ENCODE measurements at places on chromosomes 4 and X.

DNA sequence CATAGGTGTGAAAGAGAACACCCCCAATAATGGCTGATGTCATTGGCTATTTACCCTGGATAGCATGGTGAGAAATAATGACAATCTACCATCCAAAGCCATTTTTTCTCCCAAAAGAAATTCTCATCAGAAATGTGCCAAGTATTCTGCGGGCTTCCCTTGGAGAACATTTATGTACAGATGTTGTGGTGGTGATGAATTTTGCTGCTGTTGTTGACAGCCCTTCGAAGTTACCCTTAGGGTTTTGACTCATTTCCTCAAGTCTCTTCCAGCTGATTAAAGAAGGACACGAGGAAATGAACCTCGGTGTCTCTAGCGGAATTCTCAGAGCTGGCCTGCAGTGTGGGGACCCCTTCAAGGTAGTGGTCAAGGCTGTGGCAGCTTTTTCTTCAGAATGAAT is 3.4 kb downstream of the KIT start:
- DNase-seq = no peak

- DNase-seq = no peak
Observed at GRCh38 chr4:56261027-56261426, 126.3 kb downstream of the AASDH start.

DNA sequence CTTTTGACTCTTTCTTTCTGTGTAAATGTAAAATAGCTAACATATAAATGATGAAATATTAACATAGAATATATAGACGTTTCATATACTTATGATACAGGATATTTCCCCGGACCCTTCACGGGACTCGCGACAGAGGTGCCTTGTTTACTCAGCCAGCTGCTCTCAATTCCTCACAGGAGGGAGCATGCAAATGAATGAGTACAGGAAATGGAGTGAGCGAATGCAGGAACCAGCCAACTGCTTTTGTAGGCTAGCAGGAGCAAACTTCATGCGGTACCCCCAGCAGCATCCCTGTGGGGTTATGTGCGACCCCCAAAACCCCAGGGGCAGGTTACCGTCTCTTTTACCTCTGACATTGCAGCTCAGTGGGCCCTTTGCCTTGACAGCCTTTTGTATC is 110.3 kb upstream of the PDHA2 start:
- DNase-seq = no peak

DNA sequence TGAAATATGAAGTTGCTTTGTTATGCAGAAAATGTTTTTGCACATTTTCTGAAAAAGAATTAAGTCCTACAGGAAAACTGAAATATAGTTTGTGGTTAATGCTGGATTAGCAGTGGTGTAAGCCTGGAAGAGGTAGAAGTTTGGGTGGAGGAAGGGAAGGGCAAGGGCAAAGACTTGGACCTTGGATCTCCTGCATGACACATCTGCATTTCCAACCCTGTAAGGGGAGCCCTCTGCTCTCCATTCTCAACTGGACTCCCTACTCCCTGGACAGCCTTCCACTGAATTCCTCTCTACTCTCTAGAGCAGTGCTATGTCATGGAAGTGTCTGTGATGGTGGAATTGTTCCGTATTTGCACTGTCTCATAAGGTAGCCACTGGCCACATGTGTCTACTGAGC is 4.6 kb downstream of the CASP6 start:
- no peak for DNase-seq

- no peak for DNase-seq
Observed at GRCh38 chr4:53748328-53748772, 157.1 kb upstream of the LNX1 start.

DNA sequence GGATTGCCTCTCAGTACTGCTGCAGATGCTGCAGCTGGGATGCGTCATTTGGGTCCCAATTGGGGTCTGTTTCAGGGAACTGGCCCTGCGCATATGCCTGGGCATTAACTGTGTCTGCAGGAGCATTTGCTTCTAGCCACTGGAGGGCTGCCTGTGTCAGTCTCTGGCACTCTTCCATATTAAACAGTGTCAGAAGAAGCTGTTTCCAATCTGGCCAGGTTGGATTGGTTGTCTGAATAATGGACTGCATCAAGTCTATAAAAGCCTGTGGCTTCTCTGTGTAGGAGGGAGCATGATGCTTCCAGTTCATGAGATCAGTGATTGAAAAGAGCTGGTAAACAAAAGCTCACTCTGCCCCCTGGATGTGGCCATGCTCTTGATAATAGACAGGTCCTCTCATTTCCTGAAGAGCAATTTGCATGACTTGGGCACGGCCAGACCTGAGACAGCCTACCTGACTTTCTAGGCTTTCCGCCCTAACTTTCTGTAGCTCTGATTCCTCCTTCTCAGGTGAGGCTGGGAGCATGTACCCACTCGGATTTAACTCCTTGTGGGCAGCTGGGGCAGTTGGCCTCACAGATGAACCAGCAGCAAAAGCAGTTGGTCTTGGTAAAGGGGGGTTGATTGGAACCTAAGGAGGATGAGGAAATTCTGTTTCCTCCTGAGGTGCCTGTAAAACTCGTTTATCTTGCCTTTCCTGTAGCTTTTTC is 29.2 kb downstream of the SULT1E1 start:
- no peak for DNase-seq

DNA sequence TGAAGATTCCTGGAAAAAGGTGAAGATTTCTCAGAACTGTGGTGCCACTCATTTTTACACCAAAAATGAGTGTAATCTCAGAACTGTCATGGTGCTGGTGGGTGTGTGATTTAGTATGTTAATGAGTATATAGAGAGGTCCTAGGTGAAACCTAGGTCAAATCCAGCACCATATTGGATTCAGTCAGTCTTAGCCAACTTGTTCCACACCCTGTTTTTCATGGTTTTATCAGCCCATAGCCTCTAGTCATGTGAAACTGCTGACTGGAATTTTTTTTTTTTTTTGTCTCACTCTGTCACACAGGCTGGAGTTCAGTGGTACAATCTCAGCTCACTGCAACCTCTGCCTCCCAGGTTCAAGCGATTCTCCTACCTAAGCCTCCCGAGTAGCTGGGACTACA is 58.0 kb downstream of the LAS1L start:
- no peak for DNase-seq

DNA sequence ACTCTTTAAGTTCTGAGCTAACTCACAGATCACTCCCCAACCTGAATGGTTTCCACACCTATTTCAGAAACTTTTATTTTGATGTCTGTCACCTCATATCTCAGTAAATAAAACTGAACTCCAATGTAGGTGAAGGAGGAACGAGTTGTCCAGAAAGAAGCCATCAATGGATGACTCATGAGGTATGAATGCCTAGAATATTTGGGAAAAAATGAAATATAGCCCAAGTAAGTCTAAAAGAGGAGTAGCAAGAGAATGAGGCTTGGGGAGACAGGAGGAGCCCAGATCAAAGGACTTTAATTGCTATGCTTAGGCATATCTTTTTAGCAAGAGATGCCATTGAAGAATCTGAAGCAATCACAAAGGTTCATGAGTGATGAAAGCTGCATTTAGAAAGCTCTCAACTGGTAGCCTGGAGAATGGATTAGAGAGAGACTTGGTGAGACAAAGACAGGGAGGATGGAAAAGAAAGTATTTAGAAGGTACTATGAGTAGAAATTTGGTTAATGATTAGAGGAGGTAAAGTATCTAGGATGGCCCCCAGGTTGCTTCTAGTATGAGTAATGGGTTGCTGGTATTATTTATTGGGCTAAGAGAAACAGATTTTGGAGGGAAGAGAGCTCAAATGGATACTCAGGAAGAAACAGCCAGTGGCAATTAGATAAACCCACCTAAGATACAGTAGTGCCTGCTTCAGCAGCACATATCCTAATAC is 39.4 kb downstream of the NOCT start:
- no peak for DNase-seq
